ENCODE measurements at places on chromosomes 3 and 15.
A peak's percentile ranks its signal among the peaks of the same experiment; 100 is the strongest.

DNA sequence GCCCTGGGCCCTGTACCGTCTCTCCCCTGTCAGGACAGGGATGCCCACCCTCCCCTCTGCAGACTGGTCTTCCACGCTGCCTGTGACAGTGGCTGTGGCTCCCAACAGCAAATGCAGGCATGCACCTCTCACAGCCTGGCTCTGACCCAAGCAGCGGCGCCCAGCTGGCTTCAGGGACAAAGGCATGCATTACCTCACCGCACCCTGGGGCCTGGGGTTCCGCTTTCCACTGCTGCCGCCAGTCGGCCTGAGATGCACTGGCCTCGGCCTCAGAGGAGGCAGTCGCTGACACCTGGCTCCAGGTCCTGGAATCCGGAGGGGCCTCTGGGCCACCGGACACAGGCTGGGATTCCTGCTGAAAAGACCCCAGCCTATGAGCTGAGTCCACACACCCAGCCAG lies 70.3 kb downstream of the SCN5A start:
- DNase-seq, result no peak

- no peak for DNase-seq
Measured at GRCh38 chr3:160977773-160978172, 127.4 kb downstream of the B3GALNT1 start.

GRCh38 chr3:180420804-180421203 lies 181.2 kb upstream of the TTC14 start:
- DNase-seq, result no peak

GRCh38 chr3:189563853-189564563 lies 67.2 kb upstream of the TP63 start:
- peak; percentile 53 for DNase-seq

GRCh38 chr3:5072100-5072816 lies 49.8 kb upstream of the ARL8B start:
- DNase-seq, result no peak

GRCh38 chr3:158084651-158085050 lies 21.6 kb downstream of the SHOX2 start:
- DNase-seq, result no peak

GRCh38 chr3:29695201-29695600 lies 414.3 kb downstream of the RBMS3 start:
- DNase-seq, result no peak
